ENCODE measurements at places on chromosomes 6 and 20. TPM values are rescaled to one million over a fixed set of nuclear protein-coding genes. Genes with fewer than 3 reads are reported as not detected.
A peak's percentile ranks its signal among the peaks of the same experiment; 100 is the strongest.

GRCh38 chr20:53517146-53517545 is 76.5 kb downstream of the ZNF217 start:
- DNase-seq = no peak

MICB gene
- 1.2 TPM for total RNA-seq

- no peak for DNase-seq
These were observed 3.9 kb downstream of the CNPY3 start for GRCh38 chr6:42933205-42933604.

MYLIP gene
- 59.2 TPM for total RNA-seq

- peak; percentile 73 for DNase-seq
These were observed 661.3 kb downstream of the BCKDHB start for GRCh38 chr6:80767808-80768207.

- no peak for DNase-seq
These were observed 99.8 kb upstream of the B3GAT2 start for GRCh38 chr6:71056656-71057055.

RAB32 gene
- 21.3 TPM for total RNA-seq

SYNGAP1 gene
- 8.8 TPM for total RNA-seq
